GM18507 (cell line): ENCODE measurements at places on chromosomes 2 and 18.

DNA sequence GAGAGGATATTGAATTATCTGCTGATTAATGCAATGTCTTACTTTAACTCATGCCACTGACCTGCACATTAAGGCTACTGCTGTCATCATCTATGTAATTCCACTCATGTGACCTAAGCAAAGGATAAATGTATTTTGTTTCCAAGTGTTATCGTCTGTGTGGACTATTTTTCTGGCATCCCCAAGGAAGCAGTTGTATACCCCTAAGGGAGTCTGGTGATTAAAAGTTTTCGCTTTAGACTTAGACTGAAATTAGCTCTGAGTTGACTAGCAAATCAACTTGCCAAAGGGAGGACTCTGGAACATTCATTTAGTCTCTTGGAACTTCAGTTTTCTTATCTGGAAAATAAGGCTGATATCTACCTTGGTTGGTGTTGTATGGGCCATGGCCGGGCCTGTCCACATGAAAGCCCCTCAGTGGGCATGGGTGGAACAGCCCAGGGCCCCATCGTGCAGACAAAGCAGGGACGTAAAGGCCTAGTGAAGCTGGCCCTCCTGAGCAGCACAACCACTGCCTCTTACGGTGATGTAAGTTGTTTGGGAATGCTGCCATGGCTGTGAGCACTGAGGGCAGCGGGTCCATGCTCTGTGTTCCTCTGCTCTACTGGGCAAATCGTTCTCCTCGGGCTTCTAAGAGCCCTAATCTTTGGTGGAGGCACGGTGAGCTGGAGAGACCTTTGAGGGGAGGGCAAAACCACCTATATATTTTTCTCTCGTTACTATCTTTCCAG is 144.4 kb upstream of the RNF152 start:
- DNase-seq = no peak

DNA sequence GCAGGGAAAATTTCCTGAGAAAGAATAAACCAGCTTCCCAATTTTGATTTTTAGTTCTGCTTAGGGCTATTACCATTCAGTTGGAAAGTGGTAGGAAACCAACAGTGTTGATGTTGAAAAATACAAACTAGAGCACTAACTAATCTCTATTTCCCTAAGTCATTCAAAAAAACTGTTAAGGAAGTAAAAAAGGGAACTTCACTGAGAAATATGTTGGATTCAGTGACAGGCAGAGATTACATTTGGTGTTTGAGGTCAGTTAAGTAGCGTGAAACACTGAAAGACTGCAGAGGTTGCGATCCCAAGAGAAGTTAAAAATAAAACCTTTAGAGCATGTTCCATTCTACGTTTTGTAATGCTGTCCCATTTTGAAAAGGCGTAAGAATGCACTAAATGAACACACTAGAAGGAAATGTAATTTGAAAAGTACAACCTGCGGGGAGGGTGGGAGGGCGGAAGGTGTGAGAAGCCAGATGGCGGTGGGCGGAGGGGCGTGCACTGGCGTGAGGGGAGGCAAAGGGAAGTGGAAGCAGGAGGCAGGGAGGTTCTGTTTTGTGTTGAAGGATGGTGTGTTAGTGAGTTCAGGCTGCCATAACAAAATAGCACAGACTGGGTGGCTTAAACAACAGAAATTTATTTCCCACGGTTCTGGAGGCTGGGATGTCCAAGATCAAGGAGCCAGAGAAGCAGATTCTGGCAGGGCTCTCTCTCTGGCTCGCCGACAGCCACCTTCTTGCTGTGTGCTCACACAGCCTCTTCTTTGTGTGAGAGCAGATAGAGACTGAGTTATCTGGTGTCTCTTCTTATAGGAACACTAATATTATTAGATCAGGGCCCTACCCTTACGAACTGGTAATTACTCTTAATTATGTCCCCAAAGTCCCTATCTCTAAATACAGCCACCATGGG is 94.3 kb upstream of the KCTD1 start:
- no peak for DNase-seq

- DNase-seq = no peak
These were observed 34.5 kb downstream of the FARP2 start for GRCh38 chr2:241390301-241391206.

DNA sequence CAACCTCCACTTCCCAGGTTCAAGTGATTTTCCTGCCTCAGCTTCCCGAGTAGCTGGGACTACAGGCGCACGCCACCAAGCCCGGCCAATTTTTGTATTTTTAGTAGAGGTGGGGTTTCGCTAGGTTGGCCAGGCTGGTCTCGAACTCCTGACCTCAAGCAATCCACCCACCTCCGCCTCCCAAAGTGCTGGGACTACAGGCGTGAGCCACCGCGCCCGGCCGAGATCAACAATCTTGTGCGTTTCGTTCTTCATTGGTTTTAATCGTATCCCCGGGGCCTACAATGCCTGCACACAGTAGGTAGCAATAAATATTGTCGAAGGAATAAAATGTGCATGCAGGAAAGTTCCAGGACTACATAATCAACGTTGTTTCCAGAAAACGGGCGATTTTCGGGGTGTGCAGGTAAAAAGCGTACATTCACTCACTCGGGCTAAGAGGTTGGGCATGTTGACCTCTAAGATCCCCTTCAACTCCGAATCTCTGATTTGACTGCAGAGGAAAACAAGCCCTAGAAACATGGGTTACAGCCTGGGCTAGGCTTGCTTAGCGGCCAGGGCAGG is 2.7 kb upstream of the SOS1 start:
- DNase-seq = no peak

DNA sequence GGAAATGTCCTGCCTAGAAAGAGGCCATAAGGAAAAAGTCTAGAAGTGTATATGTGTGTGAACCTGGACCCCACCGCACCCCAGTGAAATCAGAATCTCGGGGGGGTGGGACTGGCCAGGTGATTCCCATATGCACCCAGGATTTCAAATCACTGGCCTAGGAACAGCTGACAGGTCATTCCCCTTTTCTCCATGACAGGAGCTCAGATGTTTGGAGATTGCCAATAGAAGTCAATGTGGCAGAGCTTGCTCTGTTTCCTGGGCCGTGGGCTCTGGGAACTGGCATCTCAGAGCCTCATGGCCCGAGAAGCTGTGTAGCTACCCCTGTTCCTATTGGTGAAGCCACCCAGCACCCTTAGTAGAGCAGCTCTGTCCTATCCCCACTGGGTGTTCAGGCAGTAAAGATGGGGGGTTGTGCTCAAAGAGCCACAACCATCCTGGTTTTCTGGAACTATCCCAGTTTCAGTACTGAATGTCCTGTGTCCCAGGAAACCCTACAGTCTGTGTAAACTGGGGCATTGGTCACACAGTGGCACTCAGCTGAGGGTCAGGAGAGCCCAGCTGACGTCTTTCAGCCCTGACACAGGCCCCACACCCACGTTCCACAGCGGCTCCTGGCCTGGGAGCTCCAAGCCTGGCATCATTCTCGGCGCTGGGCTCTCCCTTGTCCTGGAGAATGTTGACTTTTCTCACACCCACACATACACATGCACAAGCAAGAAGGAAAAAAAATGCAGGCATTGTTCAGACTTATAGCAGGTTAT is 18.9 kb downstream of the GNLY start:
- no peak for DNase-seq
